ENCODE measurements at places on chromosomes 6 and 20. TPM values are rescaled to one million over a fixed set of nuclear protein-coding genes. Genes with fewer than 3 reads are reported as not detected.

DNA sequence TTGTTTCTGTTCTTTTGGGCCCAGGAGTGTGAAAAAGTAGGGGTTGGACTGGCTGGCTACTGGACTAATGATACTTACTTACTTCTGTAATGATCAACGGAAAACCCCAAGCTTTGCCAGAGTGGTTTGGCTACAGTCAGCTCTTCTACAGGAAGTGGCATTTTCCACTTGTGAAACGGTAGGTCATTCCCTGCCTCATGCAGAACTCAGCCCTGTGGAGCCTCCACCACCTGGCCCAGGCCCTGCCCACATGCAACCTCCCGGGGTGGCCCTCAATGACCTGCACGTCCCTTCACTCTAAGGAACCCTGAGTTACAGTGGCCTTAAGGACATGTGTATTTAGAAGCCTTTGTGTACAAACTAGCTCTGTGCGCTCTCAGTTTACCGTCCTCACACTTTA lies 140.4 kb downstream of the DTNBP1 start:
- DNase-seq: no peak

- no peak for DNase-seq
Measured at GRCh38 chr6:138882369-138883017, 86.6 kb downstream of the ECT2L start.

CSNK2B gene
- 282 TPM for total RNA-seq

GRCh38 chr6:37047689-37048402 lies 42.4 kb downstream of the FGD2 start:
- DNase-seq: no peak

FNDC1 gene
- total RNA-seq: 0.02 TPM

DNA sequence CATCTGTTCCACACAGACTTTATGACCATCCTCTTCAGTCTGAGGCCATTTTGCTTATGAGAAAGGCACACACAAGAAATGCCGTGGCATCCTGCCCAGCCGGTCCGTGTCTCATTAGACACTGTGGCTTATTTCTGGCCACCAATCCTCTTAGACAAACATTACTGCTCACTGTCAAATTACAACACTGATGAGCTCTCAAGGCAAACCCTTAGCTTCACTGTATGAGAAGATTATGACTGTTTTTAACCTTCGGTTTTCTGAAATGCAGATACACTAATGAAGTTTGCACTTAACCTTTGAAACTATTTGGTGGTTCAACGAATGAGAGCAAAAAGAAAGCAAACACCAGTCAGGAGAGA lies 50.5 kb upstream of the DST start:
- peak; percentile 87 for DNase-seq

DNA sequence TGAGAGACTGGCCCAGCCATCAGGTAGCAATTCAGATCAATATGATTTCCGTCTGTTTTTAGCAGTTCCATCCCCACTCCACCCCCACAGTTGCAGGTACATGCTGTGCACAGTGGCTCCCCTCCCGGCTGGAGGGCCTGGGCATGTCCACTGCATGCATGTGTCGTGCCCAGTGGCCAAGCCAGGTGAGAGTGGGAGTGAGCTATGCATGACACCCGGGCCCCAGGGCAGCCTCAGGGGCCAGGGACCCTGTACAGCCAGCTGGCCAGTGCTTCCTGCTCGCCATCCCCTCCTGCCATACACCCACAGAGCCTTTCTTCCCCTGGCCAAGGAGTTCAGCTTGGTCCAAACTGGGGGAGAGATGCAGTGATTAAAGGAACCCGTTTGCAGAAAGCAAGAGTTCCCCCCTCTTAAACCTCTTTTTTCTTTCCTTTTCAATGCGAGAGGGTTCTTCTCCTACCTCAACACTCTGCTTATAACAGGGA lies 135.3 kb downstream of the THBS2 start:
- no peak for DNase-seq

DNA sequence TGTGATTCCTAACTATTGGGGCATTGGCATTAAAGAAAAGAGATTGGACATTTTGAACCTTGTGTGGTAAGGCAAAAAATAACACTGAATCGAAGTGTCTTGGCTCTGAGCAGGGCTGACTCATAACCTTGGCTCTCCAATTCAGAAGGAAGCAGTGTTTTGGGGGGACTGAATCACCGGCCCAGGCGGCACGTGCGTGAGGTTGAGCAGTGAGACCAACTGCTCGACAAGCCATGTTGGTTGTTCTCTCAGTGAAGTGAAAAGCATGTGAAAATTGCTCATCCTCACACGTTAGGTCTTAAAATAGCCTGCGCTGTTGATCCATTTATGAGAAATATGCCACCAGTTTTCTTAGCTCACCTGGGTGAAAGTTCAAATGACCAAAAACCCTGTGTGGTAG lies 137.8 kb upstream of the SPACA1 start:
- peak; percentile 72 for DNase-seq

DNA sequence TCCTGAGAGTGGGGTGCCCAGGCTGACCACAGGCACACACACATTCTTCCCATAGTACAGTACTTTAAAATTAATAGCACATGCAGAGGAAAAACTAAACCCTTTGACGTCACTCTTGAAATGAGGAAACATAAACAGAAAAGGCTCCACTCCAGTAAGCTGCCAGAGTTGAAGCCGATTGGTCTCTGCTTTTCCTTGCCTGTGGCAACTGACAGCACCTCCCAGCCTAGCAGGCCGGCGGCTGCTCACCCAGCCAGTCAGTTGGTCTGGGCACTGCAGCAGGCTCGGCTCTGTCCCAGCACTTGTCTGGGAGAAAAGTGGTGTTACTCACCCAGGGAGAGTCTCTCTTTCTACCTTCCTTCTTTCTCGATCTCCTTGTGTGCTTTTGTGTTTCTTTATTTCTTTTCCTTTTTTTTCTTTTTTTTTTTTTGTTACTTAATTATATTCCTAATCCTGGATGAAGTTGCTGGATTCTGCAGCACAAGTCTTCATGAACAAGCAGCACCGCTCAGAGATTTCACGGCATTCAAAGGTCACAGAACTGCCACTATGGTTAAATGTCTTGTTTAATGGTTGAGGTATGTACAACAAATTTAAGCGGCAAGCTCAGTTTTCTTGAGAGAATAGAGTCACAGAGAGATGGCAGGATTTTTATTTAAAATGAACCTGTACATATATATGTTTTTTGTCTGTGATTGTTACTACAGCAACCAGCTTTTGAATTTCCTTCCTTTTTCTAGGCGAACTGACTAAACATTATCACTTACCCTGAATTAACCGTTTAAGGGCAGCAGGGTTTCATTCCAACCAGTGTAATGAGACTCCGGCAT lies at the start of gene PDE7B:
Gene PDE7B, plus strand, starts transcription at position 260 of the 830 bp plus-strand sequence.
- peak; percentile 83 for DNase-seq

- peak; percentile 25 for DNase-seq
Measured at GRCh38 chr20:45406260-45407066, 1.6 kb upstream of the DBNDD2 start.

GRCh38 chr20:44651434-44651683 lies 140 bp downstream of the ADA start:
- DNase-seq: no peak

GRCh38 chr20:19022118-19022575 lies 190.3 kb upstream of the SLC24A3 start:
- no peak for DNase-seq

RREB1 gene
- total RNA-seq: 5.1 TPM

DNA sequence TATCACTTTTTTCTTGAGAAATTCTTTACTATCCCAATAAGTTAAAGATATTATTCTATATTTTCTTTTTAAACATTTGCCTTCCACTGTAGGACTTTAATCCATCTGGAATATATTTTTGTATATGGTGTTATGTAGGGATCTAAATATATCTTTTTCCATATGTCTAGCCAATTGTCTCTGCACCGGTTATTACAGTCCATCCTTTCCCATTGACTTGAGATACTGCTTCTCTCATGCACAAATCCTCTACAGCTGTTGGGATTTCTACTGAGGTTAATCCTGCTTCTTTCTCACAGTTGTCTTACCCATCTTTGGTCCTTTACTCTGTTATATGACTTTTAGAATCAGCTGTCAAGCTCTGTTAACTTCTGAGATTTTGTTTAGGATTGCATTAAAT lies 483.8 kb upstream of the CDH4 start:
- no peak for DNase-seq

DNA sequence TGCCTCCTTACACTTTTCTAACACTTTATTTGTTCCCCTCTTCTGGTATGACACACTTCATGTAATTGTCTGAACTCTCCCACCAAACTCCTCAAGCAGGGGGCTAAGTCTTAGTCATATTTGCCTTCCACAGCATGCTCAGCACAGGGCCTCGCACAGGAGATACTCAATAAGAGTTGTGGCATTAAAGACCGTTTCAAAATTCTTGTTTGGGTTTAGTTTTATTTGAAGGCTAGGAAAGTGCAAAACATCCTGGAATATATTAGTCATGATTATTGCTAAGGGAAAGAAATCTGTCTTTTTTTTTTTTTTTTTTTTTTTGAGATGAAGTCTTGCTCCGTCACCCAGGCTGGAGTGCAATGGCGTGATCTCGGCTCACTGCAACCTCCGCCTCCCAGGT lies 137.6 kb upstream of the ECI2 start:
- no peak for DNase-seq

GRCh38 chr6:15109338-15110090 lies 136.4 kb upstream of the JARID2 start:
- no peak for DNase-seq

- DNase-seq: no peak
Measured at GRCh38 chr6:73451223-73452106, 632 bp downstream of the CGAS start.

HTR1E gene
- total RNA-seq: not detected

Measured in A172 (cell line).